ENCODE measurements at places on chromosomes 2 and 18.

GRCh38 chr18:2433366-2433765, 137.9 kb downstream of the METTL4 start:
- no peak for DNase-seq

- DNase-seq: no peak
Measured at GRCh38 chr2:110642360-110642759, 35.5 kb downstream of the BUB1 start.

DNA sequence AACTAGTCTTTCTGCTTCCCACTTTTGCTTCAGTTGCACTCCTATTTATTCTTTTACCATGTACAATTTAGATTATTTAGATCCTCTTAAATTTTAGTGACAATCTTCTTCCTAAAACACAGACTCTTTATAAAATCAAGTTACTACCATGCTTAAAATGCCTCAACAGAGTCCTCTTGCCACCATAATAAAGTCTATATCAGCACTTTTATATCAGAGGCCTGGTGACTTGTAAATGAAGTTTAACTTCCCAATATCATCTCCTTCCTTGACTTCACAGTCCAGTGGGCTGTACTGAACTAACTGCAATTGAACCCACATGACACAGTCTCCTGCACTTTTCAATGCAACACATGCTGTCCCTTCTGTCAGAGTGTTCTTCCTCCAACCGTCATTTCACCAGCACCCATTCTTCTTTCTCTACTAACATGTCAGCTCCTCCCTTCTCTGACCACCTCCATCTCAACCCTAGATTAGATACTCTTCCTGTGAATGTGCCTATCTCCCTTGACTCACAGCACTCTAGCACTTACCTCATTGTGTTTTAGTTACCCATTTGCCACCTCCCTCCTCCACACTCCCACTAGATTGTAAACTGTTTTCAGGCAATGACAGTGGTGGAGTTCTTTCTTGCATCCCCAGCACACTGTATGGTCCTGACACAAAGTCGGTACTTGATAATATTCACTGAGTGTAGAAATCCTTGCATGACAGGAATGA, 414.9 kb downstream of the SATB2 start:
- DNase-seq: no peak

- no peak for DNase-seq
Measured at GRCh38 chr2:219362072-219362471, 25.6 kb downstream of the DNPEP start.

GRCh38 chr2:227004482-227004881, 159.5 kb downstream of the COL4A4 start:
- no peak for DNase-seq

DNA sequence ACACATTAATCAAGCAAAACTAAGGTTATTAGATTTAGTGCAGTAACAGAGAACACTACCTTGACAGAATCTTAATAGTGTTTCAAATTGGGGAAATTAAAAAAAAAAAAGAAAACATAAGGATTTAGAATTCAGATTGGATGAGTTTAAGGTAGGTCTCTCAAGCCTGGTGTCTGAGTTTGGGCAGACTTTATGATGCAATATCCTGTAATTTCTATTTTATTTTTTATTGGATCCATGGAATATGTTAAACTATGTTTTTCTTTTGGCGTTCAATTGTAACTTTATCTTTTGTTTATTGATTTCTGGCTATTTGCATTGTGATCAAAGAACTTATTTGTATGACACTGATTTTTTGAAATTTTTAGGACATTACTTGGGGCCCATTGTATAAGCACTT, 394.1 kb upstream of the NETO1 start:
- no peak for DNase-seq

DNA sequence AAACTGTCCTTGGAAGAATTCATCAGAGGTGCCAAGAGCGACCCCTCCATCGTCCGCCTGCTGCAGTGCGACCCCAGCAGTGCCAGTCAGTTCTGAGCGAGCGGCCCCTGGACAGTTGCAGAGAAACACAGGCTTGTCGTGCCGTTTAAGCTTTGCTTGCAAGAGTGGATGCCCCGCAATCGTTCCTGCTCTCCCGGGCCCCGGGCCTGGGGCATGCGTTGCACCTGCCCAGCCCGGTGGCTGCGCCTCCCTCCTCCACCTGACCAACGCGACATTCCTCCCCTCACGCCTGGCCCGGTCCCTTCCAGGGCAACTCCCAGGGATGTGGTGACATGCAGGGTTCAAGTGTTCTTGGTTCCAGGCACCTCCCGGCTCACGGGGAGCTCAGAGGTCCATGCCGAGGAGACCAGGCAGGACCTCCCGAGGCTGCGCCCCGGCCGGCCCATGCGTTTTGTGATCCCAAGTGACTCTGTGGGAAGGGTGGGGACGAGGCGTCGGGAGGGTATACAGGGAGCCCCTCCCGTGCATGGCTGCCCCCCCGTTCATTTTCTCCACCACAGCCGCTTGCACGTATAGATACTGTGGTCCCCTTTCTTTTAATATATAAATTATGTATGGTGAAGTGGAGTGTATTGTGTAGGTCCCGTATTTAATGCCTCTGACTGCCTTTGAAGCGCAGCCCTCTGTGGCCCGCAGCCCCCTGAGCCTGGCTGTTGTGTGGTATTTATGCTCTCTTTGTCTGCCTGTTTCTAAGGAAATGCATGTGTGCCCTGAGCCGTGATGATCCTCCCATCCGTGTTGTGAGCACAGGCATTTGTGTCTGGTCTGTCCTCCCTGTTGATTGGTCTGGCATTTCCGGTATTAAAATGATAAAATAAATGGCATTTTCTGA, 21.2 kb downstream of the ODC1 start:
- DNase-seq: no peak

DNA sequence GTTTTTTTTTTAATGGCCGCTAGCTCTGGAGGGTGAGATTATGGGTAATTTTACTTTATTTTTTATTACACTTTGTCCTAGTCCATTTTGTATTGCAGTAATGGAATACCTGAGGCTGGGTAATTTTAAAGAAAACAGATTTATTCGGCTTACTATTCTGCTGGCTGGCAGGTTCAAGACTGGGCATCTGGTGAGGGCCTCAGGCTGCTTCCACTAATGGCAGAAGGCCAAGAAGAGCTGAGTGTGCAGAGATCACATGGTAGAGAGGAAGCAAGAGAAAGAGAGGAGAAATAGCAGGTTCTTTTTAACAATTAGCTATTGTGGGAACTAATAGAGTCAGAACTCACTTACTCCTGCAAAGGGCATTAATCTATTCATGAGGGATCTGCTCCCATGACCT, 52.4 kb upstream of the ARHGAP28 start:
- DNase-seq: no peak

- DNase-seq: no peak
Measured at GRCh38 chr2:206193671-206194357, 34.1 kb downstream of the EEF1B2 start.

DNA sequence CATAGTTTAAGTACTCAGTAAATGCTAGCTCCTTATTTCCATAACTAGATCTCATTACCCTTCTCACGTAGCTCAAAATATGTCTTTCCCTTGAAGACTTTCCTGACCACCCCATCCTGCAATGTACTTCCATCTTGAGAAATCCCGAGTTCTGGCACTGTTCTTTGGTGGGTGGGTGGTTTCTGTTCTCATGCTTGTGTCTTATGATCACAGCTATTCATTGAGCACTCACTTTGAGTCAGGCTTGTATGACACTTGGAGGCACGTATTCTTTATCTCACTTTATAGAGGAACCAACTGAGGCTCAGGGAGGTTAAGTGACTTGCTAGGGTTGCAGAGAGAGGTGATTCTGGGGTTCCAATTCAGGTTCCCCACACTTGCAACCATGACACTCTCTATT, 9.0 kb upstream of the CLIP4 start:
- DNase-seq: no peak

- no peak for DNase-seq
Measured at GRCh38 chr2:21256006-21256405, 132.2 kb downstream of the TDRD15 start.

GRCh38 chr18:29501952-29502351, 1325.0 kb upstream of the CDH2 start:
- DNase-seq: no peak

DNA sequence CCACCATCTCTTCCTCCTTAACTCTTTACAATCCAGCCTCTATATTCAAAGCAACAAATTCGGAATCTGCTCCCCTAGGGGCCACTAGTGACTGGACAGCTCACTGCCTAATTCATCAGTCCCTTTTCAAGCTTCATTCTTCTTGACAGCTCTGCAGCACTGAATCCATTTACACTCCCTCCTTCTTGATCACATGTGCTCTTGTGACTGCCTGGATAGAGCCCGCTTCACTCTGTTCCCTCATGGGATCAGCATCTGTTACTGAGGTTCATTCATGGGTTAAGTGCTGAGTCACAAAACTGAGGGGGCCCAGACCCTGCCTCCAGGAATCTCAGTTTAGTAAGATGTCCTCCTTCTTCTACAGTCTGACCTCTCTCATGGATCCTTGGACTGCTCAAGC, 81.5 kb downstream of the CYRIA start:
- DNase-seq: no peak

- DNase-seq: no peak
Measured at GRCh38 chr2:233466991-233467603, 99.5 kb downstream of the USP40 start.

- peak; percentile 3 for DNase-seq
Measured at GRCh38 chr2:76448956-76449355, 738.2 kb upstream of the GCFC2 start.

DNA sequence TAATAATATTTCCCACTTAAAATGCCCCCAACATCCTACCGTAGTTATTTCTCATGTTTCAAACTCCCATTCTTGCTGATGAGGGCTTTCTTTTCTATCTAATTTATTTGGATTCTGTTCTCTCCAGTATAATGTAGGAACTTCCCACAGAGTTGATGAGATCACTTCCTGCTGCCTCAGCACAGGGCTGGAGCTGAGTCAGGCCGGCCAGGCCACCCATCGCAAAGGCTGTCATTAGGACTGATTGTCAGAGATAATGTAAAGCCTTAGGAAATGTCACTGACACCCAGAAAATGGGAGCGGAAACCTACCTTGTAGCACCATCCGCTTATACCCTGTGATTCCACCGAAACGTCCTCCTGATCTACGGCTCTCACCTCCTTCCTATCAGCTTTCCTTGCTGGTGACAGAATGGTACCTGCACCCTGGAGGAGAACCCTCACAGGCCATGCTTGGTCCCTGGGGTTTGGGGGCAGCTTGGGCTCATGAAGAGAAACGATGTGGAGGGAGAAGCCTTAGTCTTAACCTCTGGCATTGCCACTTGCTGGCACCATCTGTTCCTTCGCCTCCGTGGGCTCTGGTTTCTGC, 672.8 kb upstream of the ID2 start:
- no peak for DNase-seq

DNA sequence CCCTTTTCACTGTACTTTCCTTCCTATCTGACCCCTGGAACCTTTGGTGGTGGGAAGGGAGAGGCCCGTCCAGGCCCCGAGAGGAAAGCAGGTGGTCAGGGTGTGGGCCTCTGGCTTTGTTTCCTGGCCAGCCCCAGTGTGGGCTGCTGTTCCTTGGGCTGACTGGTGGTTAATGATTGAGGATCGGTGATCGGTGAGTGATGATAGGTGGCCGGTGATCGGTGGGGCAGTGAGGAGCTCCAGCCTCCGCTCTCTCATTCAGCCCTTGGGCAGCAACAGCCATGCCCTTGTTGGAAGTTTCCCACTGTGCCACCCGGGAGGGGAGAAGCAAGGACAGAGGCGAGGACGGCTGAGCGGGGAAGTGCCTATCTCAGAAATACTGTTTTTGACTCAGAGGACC, 7.3 kb downstream of the ACKR3 start:
- no peak for DNase-seq

DNA sequence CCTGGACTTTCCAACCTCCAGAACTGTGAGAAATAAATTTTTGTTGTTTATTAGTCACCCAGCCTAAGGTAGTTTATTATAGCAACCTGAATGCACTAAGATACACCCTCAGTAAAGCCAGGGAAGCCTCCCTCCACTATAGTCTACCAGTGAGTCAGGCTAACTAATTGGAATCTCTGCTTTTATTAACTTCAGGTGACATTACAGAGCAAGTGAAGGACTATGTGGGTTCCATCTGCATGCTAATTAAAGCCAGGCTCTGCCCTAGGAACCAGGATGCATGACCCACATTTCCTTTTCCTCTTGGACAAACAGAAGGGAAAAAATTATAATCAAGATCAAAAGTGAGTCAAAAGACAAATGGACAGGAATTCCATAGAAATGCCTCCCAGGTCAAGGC, 56.1 kb downstream of the ZC3H8 start:
- DNase-seq: no peak

DNA sequence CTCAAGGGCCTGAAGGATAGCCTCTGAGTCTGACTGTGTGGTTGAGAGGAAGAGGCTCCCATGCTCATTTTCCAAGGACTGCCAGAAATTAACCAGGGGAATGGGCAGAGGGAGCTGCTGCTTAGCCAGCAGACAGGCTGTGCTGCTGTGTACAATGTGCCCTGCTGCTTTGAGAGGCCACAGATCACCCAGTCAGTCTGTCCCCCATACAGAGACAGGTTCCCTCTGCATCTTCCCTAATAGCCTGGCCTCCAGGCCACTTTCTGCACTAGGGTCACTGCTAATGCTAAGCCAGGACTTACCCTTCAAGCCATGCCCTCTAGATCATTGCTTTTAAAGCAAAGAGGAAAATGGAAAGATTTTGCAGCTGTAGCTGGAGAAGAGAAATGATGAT, 341.1 kb downstream of the CYRIA start:
- DNase-seq: no peak

DNA sequence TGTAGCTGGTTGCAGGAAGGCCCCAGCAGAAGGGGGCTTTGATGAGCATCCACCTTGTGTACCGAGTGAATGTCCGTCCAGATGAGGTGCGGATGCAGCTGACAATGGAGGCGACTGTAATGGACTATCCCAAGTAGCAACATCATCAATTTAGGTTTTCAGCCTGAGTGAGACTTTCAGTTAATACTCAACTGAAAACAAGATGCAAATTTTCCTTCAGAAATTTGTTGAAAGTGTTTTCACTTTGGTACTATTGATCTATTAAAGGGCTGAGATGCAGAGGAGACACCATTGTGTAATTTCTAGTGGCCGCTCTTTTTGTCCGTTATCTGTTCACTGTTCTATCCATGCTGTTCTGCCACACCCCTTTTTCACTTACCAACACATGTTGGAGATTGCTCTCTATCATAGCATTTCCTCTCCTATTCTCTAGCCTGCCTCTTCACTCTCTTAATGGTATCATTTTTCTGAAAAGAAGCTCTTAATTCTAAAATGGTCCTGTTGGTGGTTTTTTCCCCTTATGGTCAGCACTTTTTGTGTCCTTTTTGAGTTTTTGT, 12.0 kb upstream of the CASP8 start:
- no peak for DNase-seq

DNA sequence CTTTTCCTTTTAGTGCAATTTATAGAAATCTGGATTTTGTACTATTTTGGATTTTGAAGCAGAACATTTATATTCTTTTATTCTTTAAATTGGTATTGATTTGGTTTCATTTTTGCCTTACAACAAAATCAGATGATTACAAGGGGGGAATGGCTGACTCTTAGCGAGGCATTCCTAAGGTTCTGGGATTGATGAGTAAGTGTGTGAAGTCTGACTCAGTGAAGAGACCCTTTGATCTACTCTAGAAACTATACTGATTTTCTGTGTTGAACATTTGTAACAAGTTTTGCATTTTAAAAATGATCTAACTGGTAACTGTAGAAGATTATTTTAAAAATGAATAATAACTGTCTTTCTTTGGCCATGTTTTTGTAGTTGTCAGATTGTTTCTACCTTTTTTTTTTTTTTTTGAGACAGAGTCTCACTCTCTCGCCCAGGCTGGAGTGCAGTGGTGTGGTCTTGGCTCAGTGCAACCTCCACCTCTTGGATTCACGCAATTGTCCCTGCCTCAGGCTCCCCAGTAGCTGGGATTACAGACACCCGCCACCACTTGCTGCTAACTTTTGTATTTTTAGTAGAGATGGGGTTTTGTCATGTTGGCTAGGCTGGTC, 48.7 kb downstream of the TTC39C start:
- DNase-seq: no peak

GRCh38 chr2:174003720-174004695, 38.8 kb upstream of the SP3 start:
- no peak for DNase-seq

All from SK-N-DZ (cell line).